HL-60 (cell line): ENCODE measurements at places on chromosomes 1 and 21.

- no peak for DNase-seq
Observed at GRCh38 chr1:245797592-245798348, 643.0 kb downstream of the KIF26B start.

DNA sequence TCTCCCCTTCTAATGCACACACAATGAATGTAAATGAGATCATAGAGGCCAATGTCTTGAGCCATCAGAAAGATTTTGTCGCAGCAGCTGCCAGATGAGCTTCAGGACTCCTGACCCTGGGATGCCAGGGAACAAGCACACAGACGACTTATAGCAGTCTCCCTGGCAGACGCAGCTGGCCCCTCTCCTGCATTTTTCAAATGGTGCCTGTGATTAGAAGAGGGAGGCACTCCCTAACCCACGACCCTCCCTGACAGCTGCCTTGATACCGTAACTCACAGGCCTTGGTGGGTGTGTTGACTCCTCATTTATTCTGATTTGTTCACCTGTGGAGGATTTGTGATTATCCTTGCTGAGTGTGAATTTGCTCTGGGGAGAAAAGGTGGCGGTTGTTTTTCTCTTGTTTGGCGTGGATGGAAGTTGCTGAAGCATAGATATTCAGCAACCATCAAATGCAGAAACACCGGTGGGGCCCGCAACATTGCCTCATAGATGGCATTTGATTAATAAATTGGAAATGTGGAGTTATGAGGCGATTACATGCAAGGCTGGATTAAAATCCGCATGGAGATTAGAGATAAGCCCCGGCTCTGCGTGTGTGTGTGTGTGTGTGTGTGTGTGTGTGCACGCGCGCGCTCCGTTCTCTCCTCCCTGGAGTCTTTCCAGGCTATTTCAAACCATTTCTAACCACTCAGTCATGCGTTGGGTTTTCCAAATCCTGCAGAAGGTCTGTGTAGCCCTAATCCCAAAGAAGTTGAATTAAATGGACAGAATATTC, 2.1 kb upstream of the RD3 start:
- no peak for DNase-seq

DNA sequence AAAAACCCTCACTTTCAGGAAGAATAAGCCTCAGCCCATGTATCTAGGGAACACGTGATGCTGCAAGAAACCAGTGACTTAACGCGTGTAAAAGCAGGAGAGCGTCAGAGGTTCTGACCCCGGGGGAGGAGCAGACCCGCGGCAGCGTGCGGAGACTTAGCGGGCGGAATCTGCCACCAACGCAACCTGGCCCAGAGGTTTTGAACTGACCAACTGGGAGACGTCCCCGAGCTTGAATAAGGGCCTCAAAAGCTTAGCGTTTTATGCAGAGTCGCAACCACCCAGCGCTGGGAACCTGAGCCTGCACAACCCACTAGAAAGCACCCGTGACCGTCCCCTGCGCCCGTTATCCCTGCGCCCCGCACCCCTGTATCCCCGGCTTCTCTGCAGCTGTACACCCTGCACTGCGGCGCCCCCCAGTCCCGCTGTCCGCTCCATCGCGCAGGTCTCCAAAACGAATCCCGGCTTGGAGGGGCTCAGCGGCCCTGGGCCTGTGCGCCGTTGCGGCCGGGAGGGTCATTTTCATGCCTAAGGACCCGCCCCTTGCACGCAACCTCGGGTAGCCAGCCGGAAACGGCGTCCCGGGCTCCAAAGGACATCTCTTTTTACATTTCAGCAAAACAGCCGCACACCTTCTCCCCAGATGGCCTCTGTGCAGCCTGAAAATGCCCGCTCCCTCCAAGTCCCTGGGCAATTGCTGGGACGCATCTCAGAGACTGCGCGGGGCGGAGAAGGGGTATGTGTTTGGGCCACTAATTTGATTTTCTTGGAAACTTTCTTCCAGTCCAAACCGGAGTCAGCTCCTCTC, 29.4 kb upstream of the TRIM17 start:
- peak; percentile 10 for DNase-seq

DNA sequence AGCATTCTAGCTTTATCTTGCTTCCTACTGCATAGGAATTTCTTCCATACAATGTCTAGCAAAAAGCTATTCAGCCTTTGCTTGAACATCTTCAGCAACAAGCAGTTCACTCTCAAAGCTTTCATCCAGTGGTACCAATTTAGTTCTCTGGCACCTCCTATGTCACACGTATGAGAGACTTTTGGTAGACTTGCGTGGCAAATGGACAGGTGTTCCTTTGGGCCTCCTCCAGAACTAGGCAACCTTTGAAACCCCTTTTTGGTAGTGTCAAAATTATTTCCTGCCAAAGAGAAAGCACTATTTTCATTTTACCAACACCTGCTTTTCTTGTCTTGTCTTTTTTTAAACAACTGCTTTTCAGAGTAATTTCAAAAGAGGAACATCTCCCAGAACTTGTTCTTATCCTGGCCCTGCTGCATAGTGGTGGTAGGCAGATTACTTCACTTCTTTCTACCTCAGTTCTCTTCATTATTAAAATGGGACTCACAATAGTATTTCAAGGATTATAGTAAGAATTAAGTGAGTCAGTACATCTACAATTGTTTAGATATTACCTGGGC, 122.4 kb downstream of the MAST2 start:
- DNase-seq = no peak

- DNase-seq = no peak
Observed at GRCh38 chr1:221740369-221740992, 1.4 kb downstream of the DUSP10 start.

DNA sequence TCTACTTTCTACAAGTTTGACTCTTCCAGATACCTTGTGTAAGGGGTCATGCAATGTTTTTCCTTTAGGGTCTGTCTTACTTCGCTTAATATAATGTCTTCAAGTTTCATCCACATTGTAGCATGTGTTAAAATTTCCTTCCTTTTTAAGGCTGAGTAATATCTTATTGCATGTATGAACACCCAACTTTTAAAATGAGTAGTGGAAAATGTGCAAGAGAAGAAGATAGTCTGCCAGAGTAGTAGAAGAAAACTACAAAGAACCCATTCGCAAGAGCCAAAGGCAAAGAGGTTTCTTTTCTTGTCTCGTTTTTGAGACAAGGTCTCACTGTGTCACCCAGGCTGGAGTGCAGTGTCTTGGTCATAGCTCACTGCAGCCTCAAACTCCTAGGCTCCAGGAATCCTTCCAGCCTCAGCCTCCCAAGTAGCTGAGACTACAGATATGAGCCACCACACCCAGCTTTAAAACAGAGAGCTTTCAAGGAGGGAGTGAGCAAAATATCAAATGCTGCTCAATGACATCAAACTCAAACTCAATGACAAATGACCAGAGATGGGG, 9.4 kb downstream of the IL23R start:
- no peak for DNase-seq

GRCh38 chr21:41011098-41011731, 156.7 kb upstream of the BACE2 start:
- DNase-seq = no peak
